Smooth muscle cell of the brain vasculature (primary cell): ENCODE measurements at places on chromosomes 1 and 21.

DNA sequence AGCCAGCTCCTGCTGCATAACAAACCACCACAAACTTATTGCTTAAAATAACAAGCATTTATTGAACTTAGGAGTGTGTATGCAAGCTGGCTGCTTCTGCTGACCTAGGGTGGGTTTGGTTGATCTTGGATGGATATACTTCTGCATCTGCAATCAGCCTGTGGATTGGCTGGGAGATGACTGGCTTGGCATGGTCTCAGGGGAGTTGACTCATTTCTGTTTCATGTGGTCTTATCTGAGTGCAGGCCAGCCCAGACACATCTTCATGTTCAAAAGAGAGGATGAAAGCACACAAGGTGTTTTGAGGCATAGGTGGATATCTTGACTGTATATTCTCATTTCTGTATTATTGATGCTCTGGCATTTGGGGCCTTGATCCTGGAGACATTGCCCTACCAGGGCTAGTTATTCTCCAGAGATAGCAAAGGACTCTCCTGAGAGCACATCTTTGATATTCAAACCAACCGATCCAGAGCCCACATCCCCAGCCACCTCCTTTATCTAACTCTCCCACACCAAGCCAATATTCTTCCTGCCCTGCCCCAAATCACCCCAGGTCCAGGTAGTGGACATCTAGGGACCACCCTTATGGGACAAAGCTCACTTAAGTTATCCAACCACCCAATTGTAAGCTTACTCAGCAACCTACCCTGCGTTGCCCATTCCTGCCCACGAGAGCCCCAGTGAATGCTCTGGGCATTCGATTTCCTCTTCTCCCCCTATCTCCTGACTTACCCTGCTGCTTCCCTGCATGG lies 350.8 kb downstream of the PTPRU start:
- DNase-seq = no peak

GRCh38 chr1:36656271-36656670 lies 173.6 kb upstream of the CSF3R start:
- no peak for DNase-seq

DNA sequence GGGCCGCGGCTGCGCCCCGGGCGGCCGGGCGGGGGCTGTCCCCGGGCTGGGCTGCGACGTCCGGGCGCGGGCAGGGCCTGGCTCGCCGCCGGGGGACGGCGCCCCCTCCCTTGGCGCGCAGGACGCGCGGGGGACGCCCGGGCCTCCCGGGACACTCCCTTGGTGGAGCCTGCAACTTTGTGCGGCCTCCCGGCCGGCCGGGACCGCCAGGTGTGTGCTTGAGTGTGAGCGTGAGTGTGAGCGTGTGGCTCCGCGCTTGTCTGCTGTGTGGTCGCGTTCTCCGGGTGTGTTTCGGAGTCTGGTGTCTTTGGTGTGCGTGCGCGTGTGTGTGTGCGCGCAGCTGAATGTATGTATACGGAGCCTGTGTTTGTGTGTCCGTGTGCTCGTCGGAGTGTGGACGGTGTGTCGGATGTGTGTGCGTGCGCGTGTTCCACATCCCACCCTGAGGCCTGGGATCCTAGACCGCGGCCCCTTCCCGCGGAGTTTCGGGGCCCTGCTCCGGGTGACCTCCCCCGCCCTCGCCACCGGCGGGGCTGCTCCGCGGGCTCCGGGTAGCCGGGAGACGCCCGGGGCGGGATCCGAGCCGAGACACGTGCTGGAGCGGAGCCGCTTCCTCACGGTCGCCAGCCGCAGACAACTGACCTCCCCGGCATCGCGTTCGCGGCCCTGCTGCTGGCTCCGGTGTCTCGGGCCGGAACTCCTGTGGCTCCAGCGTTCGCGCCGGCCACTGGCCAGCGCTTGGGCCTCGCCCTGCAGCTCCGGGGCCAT lies 1.7 kb downstream of the PTPRU start:
- no peak for DNase-seq

- DNase-seq = no peak
Measured at GRCh38 chr1:16029288-16029687, 7.5 kb downstream of the CLCNKA start.

DNA sequence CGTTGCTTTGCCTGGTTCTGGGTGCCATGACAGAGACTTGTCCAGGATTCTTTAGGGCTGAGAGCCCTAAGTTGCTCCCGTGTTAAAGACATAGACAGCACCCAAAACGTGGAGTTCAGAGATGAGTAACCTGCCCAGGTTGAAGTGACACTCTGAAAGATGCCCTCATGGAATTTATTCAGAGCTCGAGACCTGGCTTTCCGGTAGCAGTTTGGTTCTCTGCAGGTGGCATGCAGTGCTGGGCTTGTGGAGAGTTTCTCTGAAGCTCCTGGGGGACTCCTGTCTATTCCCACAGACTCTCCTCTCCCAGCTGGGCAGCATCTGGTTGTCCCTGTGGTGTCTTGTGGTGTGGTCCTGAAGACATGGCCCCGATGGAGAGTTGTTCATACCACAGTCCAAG lies 241.0 kb downstream of the RHOU start:
- DNase-seq = no peak

- no peak for DNase-seq
Measured at GRCh38 chr1:3895279-3895950, 4.7 kb downstream of the C1orf174 start.

- DNase-seq = no peak
Measured at GRCh38 chr1:67883069-67883468, 49.8 kb upstream of the GNG12 start.

DNA sequence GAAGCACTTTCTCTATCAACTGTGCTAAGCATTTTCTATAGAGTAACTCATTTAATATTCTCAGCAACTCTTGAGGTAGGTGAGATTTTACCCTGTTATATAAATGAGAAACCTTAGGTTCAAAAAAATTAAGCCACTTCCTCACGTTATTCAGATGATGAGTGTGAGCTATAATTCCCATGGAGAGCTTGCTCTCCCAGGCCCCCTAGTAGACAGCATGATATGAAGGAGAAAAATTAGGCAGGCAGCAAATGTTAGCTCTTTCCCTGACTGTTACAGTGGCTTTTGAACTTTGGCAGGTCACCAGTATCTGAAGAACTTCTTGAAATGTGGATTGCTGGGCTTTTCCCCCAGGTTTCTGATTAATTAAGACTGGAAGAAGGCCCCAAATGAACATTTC lies 753.1 kb downstream of the NCAM2 start:
- no peak for DNase-seq

DNA sequence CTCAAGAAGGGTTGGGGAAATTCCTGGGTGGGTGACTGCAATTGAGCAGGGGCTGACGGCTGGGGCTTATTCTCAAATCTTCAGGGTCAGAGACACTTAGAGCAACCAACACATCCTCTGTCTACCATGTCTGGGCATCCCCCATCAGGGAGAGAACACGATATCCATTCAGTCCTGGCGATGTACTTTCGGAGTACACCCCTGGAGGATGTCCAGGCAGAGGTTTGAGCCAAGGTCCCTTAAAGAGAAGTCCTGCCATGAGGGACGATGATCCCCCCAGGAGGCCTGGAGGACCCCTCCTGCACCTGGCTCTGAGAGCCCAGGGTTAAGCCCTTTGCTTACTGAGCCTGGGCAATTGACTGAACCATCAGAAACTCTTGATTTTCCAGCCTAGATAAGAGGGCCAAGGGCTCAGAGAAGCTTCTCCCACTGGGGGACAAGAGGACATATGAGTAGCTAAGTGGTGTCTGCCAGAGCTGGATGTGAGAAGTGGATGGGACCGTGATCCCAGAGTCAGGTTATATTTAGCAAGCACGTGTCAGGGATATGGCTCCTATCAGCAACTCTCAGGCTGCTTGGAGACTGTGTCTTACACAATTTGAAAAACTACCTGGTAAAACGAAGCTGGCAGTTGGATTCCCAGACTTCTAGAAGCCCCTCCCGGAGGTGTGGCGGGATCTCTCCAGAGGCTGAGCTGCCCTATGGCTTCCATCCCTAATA lies 253.3 kb upstream of the VAMP3 start:
- no peak for DNase-seq
